Naive thymus-derived CD8-positive, alpha-beta T cell (primary cell): ENCODE measurements at places on chromosomes 3 and 15.
A peak's percentile ranks its signal among the peaks of the same experiment; 100 is the strongest.

- DNase-seq: no peak
Measured at GRCh38 chr3:138254216-138254615, 67.1 kb downstream of the ARMC8 start.

DNA sequence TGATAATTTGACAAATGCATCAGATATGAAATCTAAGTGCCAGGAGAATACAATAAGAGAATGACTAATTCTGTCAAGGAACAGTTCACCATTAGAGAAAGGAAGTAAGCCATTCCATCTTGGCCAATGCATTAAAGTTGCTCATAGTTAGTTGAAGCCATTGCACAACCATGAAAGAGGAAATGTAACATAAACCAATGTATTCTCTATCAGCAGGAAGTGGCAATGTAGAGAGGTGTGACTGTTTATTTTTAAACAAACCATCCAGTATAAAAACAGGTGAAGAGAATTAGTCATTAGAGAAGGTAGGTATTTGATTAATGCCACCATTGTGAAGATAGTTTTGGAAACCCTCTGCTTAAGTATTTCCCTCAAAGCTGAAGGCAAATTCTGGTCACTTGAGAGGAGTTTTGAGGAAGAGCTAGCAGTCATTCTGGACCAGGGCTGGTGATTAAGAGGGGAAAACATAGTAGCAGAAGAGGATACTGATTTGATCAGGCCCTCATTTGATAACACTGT lies 10.7 kb upstream of the ANXA2 start:
- no peak for DNase-seq

DNA sequence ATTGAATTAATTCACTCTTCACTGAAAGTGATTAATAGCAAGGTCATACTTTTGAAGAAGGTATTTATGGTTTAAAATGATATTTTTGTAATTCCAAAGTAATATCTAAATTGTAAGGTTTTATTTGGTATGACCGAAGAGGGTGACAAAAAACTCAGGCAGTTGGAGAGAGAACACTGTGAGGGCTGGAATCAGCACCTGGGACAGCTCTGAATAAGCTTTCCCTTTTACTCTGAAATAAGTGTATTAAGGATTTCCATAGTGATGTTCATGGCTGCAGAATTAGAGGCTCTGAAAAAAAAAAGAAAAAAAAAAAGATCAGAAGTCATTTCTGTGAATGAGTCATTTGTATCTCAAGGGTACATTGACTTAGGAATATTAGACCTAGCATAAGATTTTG lies 299.5 kb downstream of the IL5RA start:
- no peak for DNase-seq

DNA sequence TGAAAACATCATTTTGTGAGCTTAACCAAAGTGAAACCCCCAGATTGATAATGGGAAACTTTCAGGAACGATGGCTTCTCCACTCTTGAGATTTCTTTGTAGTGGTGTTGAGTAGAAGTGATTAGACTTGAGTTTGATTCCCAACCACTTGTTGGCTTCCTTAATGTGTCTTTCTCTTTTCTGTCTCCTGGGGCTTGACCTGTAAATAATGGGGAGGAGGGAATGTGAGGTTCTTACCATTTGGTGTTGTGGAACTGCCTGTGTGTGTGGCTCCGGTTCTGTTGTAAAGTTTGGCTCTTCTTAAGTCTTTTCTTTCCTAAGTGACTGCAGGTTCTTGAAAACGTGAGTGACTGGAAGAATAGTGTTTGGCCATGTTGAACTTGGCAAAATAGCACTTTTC lies 2.7 kb downstream of the CDV3 start:
- DNase-seq: no peak

GRCh38 chr3:156985711-156986110 lies 159.6 kb downstream of the LEKR1 start:
- no peak for DNase-seq

- DNase-seq: no peak
Measured at GRCh38 chr3:101042996-101043686, 49.9 kb upstream of the ABI3BP start.

DNA sequence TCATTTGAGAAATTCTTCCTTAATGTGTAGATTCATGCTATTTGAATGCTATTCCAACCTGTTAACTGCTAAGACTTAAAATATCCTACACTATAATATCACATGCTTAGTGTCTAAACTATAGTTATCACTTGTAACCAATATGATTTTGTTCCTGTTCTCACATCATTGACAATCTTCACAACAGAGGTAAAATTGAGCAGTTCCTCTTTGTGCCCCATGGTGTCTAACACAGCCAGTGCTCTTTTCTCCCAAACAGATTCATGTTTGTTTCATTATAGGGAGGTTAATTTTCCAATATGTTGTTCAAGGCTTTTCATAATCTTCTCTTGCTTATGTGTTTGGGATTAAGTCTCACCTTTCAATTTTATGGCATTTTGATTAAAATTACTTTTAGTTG lies 591.1 kb downstream of the ZPLD1 start:
- DNase-seq: no peak

DNA sequence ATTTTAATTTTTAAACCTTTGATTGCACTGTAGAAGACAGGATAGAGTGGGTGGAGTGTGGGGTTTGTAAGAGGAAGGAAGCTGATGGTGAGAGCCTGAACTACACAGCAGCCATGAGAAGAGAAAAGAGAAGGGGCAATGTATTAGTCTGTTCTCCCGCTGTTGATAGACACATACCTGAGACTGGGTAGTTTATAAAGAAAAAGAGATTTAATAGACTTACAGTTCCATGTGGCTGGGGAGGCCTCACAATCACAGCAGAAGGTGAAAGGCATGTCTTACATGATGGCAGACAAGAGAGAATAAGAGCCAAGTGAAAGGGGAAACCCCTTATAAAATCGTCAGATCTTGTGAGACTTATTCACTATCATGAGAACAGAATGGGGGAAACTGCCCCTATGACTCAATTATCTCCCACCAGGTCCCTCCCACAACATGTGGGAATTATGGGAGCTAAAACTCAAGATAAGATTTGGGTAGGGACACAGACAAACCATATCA lies 37.3 kb downstream of the STARD5 start:
- peak; percentile 49 for DNase-seq

DNA sequence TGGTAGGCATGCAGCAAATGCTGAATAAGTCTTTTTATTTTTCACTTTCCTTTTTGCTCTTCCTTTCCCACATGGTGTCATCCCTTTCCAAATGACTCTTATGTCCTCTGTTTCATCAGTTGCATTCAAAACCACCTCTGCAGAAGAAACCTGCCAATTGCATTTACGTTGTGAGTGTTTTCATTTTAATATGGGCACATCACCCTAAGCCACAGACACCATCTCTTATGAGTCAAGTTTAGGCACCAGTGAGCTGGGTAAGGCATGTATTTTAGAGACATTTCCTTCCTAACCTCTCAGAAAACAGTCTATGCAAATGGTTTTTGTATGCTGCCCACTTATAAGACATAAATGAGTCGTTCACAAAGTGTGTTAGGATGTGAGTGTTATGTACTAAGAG lies 223.3 kb upstream of the ADAMTS9 start:
- no peak for DNase-seq

- no peak for DNase-seq
Measured at GRCh38 chr3:31688984-31689383, 156.3 kb downstream of the STT3B start.

DNA sequence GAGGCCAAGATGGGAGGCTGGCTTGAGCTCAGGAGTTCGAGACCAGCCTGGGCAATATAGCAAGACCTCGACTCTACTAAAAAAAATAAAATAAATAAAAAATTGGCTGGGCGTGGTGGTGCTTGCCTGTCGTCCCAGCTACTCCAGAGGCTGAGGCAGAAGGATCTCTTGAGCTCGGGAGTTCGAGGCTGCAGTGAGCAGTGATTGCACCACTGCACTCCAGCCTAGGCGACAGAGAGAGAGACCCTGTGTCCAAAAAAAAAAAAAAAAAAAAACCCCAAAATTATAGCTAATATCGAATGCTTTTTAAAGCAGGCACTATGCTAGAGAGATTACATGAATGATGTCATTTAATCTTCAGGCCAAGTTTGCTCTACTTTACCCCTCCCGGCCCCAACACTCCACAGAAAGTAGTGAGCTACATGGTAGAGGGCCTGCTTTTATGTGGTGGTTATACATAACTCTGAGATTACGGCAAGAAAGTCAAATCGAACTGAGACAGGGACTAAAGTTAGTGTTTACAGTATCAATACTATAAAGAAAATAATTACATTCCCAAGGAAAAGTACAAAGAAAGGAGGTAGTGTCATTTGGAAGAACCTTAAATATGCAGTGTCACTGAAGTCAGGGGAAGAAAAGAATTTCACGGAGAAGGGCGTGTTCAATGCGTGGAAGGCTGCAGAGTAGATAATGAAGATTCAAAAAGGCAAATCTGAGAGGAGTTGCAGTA lies 1.1 kb downstream of the ADPGK start:
- DNase-seq: no peak

GRCh38 chr3:130480736-130481135 lies 36.2 kb upstream of the COL6A6 start:
- DNase-seq: no peak

GRCh38 chr3:151303751-151304150 lies 12.9 kb downstream of the GPR87 start:
- DNase-seq: no peak

GRCh38 chr3:119870512-119870911 lies 88.6 kb downstream of the NR1I2 start:
- no peak for DNase-seq

DNA sequence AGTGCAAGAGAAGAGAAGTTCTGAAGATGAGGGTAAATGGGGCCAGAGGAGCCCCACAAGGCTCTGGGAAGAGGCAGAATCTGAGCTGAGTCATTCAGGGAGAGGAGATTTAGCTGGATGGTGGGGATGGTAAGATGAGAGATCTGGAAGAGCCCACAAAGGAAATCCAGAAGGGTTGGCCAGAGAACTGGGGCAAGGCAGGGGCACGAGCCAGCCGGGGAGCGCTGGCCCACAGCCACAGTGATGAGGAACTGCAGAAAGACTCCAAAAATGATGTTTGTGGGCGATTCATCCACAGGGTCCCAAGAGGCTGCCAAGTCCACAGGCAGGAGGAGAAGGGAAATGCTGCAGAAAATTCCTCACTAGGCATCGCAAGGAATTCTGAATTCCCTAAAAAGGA lies 75.9 kb upstream of the ATP2B2 start:
- DNase-seq: no peak

DNA sequence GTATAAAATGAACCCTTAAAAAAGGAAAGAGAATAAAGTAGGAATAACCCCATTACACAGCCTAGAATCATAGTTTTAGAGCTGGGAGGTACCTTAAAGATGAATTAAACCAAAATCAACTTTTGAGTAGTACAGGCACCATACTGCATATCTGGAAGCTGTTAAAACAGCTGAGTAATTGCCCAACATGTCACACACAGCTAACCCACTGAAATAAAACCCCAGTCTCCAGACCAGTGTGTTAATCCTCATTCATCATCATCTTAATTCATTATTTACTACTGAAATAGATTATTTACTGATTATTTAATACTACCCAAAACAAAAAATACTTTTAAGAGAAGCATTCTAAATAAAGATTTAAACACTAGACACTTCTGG lies 52.8 kb downstream of the GPR160 start:
- no peak for DNase-seq

GRCh38 chr15:31392761-31393401 lies 66.2 kb downstream of the KLF13 start:
- no peak for DNase-seq

DNA sequence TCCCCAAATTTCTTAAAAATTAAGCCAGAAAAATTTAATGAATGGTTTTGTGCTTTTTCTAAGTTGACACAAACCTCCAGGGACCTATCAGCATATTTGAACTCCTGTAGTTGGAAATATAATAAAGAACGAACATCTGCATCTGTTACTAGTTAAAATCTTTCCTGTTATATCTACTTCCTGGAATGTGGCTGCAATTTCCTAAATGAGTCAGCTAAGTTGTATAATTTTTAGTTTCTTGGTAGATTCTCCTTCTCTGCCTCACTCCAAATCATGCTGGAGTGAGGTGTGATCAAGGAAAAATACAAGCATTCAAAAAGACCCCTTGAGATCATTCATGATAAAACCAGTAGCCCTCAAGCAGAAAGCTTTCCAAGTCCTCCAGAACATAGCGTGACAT lies 106.2 kb upstream of the MCTP2 start:
- DNase-seq: no peak

- no peak for DNase-seq
Measured at GRCh38 chr15:58392611-58393161, 39.1 kb upstream of the LIPC start.

GRCh38 chr3:14438929-14439328 lies 36.5 kb downstream of the SLC6A6 start:
- no peak for DNase-seq

- no peak for DNase-seq
Measured at GRCh38 chr3:153463895-153464294, 301.9 kb downstream of the RAP2B start.

DNA sequence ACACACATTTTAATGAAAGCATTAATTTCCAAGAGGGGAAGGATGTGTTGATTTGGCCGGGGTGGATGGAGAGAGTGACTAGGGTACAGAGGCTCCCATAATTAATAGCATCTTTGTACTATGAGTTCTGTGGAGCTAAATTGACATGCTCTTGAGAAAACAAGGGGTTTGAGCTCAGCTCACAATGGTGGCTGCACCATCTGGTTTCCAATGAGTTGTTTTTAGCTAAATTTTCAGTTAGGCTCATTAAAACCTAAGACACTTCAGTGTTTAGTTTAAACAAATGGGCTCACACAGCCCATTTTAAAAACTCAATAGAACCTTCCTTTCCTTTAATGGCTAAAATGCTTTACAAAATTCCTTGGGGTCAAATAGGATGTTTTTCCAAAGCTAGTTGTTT lies 199.7 kb downstream of the TNIK start:
- DNase-seq: no peak

DNA sequence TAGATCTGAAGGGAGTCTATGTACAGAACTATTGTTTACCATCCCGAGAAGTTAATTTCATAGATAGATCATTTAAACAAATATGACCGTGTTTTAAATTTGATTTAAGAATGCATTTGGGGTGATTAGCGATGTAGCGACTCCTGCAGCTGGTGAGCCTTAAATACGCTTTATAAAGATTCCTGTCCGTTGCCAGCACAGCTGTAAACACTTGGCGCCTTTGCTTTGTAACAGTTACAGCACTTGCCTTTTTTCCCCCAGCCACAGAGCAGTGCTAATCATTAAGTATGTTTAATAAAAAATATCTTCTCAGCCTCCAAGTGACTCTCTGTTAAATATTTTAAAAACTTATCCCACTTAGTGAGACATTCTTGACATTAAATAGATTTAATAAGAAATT lies 333.8 kb downstream of the FEZF2 start:
- DNase-seq: no peak

DNA sequence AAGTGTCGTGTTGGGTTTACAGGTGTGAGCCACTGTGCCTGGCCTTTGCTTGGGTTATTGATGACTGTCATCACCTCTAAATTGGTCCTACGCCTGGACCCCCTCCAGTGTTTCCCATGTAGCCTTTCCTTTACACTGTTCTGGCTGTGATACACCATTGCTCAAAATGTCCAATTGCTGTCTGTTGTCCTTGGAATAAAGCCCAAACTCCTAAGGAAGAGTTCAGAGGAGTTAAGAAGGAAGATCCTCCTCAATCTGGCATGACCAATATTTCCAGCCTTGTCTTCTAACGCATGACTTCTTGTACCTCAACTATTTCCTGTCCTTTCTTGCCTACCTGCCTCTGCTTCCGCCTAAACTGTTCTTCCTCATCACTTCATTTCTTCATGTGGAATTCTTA lies 113.1 kb downstream of the POLR2M start:
- no peak for DNase-seq

- DNase-seq: no peak
Measured at GRCh38 chr3:158713094-158713499, 19.2 kb downstream of the RARRES1 start.

GRCh38 chr3:133130168-133130567 lies 92.0 kb downstream of the TMEM108 start:
- no peak for DNase-seq

GRCh38 chr3:123449997-123450604 lies 1.2 kb upstream of the ADCY5 start:
- no peak for DNase-seq
